Stimulated activated CD8-positive, alpha-beta memory T cell treated with anti-CD3 and anti-CD28 coated beads, Interleukin-4, amount 100 ng/mL, for 1 hour (primary cell): ENCODE measurements at places on chromosomes 3 and 15.

GRCh38 chr15:55183679-55184078 lies 13.1 kb downstream of the RSL24D1 start:
- no peak for DNase-seq

DNA sequence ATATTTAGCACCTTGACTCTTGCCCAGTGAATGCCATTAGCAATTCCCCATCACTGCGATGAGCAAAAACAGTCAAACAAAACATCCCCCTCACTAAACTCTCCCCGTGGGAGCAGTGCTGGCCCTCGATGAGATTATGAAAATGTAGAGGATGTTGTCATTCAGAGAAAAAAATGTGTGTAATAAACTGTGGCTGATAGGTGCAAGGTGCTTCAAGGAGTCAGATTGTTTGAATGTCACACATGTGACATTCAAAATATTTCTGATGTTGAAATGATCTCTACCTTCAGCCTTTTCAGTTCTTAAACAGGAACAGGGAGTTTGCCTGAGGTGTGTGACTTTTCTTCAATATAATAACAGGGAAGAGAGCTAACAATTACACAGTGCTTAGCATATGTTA lies 281.8 kb upstream of the TRIM42 start:
- no peak for DNase-seq

DNA sequence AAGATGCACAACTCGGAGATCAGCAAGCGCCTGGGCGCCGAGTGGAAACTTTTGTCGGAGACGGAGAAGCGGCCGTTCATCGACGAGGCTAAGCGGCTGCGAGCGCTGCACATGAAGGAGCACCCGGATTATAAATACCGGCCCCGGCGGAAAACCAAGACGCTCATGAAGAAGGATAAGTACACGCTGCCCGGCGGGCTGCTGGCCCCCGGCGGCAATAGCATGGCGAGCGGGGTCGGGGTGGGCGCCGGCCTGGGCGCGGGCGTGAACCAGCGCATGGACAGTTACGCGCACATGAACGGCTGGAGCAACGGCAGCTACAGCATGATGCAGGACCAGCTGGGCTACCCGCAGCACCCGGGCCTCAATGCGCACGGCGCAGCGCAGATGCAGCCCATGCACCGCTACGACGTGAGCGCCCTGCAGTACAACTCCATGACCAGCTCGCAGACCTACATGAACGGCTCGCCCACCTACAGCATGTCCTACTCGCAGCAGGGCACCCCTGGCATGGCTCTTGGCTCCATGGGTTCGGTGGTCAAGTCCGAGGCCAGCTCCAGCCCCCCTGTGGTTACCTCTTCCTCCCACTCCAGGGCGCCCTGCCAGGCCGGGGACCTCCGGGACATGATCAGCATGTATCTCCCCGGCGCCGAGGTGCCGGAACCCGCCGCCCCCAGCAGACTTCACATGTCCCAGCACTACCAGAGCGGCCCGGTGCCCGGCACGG lies 991 bp downstream of the SOX2 start:
- no peak for DNase-seq

GRCh38 chr3:124926426-124927101 lies 8.0 kb downstream of the MUC13 start:
- no peak for DNase-seq

DNA sequence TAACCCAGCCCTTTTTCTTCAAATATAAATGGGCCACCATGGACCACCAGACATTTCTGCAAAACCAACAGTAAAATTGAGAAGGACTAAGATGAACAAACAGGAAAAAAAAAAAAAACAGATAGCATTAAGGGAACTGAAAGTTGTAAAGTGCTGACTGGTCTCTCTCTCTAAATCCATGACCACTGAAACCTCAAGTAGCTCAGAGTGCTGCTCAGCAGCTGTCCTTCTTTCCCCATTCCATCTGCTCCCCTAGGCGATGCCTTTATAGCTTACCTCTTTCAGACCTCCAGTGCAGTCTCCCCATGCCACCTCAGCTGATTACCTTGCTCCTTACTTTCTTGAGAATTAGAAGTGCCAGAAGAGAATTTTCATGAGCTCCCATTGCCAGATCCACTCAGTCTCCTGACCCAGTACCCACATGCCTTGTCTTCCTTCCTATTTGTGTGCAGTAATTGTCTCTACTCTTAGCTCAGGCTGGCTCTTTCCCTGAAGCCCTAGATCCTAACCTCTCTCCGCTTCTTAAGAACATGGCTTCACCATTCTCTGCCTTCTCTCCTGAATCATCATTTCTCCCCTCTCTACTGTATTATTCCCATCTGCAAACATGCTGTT lies 23.9 kb upstream of the XIRP1 start:
- DNase-seq = no peak

GRCh38 chr15:41115161-41115651 lies 874 bp downstream of the INO80 start:
- DNase-seq = no peak

GRCh38 chr15:32828507-32829186 lies 110.8 kb downstream of the GREM1 start:
- no peak for DNase-seq

DNA sequence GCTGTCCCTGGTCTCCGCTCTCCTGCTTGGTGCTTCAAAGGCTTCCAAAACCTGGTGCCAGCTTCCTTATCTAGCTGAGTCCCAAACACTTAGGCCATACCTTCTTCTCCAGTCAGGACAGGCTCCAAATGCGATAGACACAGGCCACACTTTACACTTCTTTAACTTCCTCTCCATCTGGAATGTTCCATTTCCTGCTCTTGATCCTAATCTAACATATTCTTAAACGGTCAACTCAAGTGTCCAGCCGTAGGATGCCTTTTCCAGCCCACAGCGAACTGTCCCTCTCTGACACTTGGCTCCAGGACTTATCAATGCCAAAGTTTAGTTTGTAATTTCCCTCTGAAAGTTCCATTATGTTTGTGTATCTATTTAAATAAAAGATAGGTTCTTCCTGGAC lies 19.2 kb upstream of the PLA2G4F start:
- no peak for DNase-seq

GRCh38 chr15:47820747-47821319 lies 103.5 kb downstream of the SEMA6D start:
- no peak for DNase-seq

- no peak for DNase-seq
Observed at GRCh38 chr3:148723631-148724030, 25.9 kb downstream of the AGTR1 start.

GRCh38 chr15:74604983-74605794 lies 10.4 kb upstream of the CLK3 start:
- no peak for DNase-seq

DNA sequence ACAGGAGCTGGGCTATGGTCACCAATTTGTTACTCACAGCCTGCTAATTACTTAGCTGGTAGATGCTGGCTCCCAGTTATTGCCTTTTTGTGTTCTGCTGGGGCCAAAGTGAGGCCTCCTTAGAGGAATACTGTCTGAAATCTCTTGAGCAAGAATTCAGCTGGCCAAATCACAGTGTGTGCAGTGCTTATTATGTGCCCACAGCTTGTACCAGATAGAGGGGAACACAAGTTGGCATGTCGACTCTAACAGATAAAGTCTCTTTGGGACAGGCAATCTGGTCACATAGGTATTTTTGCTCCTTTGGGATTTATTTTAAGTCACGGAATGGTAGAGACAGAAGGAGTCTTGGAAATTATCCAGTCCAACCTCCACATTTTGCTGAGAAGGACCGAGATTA lies 6.3 kb upstream of the TMEM212 start:
- DNase-seq = no peak

- DNase-seq = no peak
Observed at GRCh38 chr3:177441276-177441812, 244.1 kb upstream of the TBL1XR1 start.

DNA sequence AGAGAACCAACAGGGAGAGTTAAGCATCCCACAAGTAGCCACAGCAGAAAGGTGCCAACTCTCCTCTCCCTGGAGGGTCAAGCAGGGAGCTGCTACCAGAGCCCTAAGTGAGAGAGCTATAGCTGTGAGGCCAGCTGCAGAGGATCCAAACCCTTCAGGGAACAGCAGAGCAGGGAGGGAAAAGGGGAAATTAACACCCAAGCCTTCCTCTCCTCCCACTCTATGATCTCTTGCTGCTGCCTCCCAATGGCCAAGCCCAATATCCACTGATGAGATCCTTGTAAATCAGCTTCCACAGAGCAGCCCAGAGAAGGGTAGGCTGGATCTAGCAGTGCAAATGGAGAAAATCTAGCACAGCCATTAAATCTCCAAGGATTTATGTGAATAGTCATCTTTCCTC lies 68.2 kb upstream of the THBS1 start:
- no peak for DNase-seq
